ENCODE measurements at places on chromosomes 5 and 9.

- no peak for DNase-seq
Measured at GRCh38 chr5:32273821-32274220, 38.9 kb downstream of the MTMR12 start.

- peak; percentile 49 for DNase-seq
Measured at GRCh38 chr5:64315778-64316177, 150.1 kb downstream of the RNF180 start.

- no peak for DNase-seq
Measured at GRCh38 chr9:124349675-124350493, 65.4 kb downstream of the PSMB7 start.

DNA sequence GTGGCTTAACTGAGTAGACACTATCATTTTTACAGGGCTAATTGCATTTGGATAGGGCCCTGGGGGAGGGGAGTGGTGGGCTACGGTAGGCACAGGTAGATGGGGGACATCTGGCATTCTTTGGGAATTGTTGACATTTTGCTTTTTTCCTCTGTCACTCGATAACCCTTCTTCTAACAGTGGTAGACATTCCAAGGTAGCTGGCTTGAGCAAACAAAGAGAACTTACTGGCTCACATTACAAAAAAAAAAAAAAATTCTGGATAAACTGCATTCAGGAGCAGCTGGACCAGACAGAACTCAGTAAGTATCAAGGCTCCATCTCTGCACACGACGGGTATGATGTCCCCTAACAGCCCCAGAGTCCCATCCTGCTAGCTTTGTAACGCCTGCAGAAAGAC, 585.2 kb downstream of the ZNF608 start:
- DNase-seq: no peak

GRCh38 chr5:173138707-173139106, 5.6 kb upstream of the BNIP1 start:
- DNase-seq: peak; percentile 29

- DNase-seq: peak; percentile 8
Measured at GRCh38 chr9:108474356-108474755, 381.4 kb downstream of the ACTL7B start.

- peak; percentile 6 for DNase-seq
Measured at GRCh38 chr5:153700940-153701339, 210.5 kb downstream of the GRIA1 start.

GRCh38 chr9:83630938-83631457, 8.1 kb downstream of the IDNK start:
- DNase-seq: no peak

DNA sequence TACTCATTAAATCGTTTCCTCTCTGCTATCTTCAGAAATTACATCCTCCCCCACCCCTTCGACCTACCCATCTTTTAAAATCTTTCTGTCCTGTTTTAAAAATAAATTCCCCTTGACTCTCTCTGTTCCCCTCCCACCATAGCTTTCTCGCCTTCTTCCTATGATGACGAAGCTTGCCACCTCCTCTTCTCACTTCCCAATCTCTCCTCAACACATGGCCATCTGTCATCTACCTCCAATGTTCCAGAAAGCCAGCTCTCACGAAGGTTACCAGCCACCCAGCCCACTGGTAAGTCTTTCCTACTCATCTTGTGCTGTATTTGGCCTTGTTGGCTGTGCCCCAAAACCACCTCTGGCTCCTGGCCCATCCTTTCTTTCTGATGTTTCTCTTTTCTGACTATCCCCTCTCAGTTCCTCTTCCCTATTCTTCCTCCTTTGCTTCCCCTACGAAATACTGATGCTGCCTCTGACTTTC, 346.3 kb downstream of the ENC1 start:
- peak; percentile 22 for DNase-seq

DNA sequence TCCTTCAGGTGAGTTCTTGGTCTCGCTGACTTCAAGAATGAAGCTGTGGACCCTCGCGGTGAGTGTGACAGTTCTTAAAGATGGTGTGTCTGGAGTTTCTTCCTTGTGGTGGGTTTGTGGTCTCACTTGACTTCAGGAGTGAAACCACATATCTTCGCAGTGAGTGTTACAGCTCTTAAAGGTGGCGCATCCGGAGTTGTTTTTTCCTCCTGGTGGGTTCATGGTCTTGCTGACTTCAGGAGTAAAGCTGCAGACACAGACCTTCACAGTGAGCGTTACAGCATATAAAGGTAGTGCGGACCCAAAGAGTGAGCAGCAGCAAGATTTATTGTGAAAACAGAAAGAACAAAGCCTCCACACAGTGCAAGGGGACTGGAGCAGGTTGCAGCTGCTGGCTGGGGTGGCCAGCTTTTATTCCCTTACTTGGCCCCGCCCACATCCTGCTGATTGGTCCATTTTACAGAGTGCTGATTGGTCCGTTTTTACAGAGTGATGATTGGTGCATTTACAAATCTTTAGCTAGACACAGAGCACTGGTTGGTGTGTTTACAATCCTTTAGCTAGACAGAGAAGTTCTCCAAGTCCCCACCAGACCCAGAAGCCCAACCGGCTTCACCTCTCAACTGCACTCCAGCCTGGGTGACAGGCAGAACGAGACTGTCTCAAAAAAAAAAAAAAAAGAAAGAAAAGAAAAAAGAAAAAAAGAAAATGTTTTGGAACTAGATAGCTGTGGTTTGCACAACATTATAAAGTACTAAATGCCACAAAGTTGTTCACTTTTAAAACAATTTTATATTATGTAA, 9.1 kb upstream of the ERMP1 start:
- no peak for DNase-seq

DNA sequence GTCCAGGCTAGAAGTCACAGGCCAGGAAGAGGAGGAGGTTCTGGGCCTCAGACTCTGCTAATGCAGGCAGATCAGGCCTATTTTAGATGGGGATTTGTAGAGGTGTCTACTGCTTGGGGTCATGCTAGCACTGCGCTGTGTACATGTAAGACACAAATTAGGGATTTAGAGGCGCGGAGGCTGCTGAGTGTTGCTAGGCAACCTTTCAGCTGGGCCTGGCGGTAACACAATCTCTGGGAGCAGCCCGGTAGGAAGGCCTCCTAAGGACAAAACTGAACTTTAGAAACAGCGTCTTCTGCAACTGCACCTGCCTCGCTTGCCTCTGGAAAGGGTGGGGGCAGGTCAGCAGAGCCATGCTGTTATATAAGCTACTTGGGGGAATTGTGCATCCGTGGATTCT, 147.9 kb downstream of the MACROH2A1 start:
- no peak for DNase-seq

GRCh38 chr5:42235241-42235640, 188.0 kb upstream of the GHR start:
- DNase-seq: no peak

DNA sequence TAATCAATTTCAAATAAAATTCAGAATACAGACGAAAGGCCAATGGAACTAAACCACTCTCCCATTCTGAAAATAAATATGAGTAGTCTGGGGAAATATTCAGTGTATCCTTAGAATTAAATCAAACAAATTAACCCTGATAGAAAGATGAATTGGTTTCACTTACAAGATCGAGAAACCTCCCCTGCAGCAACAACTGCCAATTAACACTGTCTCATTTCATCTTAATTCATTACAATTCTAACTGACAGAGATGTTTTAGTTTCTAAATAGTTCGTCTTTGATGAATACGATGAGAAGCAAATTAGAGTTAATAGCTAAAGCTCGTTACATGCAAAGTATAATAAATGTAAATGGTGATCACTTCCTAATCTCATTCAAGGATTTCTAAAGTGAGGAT, 247.1 kb downstream of the EDIL3 start:
- no peak for DNase-seq

GRCh38 chr5:122507581-122507980, 195.5 kb downstream of the SNCAIP start:
- no peak for DNase-seq

GRCh38 chr5:71701407-71701806, 17.7 kb upstream of the CARTPT start:
- no peak for DNase-seq

DNA sequence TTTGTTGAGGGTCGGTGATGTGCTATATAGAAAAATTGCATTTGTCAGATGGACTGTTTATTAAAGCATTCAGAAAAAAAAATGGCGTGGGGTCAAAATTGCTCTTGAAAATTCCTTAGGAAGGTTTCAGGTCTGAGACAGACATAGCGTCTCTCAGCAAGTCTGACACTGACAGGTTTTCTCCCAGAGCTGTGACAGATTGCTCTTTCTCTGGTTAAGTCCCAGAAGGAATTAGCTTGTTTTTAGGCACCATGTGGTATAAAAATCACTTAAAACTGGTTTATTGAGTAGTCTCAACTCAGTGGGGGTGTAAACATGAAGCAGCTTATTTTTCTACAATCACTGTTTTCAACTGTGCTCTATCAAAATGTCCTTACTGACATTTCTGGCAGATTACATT, 1379.8 kb downstream of the MAT2B start:
- no peak for DNase-seq

GRCh38 chr9:103978396-103978795, 115.7 kb upstream of the SMC2 start:
- DNase-seq: no peak

- DNase-seq: no peak
Measured at GRCh38 chr9:106038266-106039001, 344.1 kb downstream of the TMEM38B start.

- DNase-seq: no peak
Measured at GRCh38 chr5:110918683-110919082, 152.8 kb upstream of the TSLP start.

DNA sequence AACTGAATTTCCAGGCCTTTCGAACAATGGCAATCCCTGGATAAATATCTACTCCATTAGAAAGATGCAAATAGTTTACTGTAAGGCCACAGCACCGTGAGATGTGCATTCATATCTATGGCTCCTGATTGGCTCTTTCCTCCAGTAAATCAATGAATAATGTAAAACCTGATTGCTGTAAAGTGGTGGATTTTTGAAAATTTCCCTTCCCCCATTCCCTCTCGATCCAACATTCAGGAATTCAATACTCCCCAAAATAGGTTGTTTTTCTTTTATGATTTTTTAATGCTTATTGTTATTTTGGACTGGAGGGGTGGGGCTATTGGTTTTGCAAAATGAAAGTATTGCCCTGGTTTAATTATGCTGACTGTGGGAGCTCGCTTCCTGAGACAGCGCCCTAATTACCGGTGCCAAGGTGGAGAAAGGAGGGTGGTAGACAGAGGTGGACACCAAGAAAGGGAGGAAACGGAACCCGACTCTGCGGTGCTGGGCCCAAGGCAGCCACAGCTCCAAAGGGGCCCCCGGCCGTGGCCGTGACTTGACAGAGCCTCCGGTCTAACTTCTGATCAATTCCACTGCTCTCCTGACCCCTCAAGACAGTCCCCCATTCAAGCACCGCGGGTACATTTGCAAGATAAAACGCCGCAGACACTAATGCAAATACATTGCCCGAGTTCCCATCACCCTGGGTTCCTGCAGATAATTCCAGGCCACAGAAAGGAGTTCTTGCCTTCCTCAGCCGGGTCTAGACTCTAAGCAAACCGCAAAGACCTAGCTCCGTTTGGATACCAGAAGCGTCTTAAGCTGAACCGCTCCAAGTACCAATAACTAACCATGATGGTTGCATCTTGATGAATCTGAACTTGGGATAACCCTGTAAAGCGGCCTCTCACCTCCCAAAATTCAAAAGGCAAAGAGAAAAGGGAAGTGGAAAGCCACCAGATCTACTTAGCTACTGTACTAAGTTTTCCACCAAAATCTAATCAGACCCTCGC, 211.2 kb downstream of the MEF2C start:
- DNase-seq: no peak
